ENCODE measurements at places on chromosomes 2 and 18.

DNA sequence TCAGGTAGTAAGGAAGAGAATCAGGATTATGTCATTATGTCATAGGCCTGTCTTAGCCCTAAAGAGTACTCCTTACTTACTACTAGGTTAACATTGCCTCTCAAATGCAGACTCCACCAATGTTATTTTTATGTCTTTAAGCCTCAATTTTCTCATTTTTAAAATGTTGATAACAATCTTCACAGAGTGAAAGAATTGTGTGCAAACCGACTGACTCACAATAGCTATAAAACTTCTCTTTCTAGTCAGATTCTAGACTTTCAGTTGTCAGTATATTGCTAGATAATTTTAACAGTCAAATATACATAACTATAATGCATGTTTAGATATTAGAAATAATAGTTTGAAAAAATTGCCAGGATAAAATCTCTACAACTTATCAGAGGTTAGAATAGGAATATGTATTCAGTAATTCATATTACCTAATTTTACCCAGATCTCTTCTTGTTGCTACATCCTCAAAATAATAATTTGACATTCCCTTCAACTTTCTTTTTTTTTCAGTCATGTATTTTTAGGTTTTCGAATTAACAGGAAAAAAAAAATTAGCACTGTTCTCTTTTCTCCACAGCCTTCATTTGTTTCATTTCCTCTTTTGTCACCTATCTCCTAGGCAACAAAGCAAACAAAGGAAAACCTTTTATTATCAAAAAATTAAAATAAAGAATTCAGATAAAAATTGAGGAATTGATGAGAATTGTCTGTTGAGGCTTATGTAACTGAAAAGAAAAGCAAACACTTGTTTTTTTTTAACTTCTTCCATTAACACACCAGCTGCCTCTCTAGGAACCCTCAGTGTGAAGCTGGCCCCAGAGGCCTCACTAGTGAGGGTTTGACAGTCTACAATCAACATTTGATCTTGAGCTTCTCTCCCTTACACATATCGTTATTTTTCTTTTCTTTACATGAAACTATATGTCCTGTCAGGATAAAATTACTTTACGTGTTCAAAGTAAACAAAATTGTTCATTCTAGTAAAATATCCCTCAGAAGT is 279.0 kb downstream of the CALCRL start:
- no peak for DNase-seq

- DNase-seq = no peak
Measured at GRCh38 chr2:16777123-16777870, 111.7 kb upstream of the CYRIA start.

DNA sequence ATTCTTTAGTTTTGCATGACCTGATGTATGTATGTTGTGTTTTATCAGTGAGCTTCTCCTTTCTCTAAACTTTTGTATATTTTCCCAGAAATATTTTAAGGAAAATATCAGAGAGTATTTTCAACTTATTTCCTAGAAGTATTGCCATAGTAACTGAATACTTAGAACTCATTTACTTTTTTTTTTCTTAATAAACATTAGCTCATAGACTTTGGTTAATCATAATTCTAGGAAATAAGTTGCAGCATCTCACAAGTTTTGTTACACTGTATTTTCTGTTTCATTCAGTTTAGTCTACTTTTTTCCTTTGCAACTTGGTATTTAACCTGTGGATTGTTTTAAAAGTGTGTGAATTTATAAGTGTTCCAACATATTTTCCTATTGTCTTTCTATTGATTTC is 27.5 kb downstream of the SMCHD1 start:
- DNase-seq = no peak

GRCh38 chr2:174705321-174705720 is 59.0 kb downstream of the CHRNA1 start:
- no peak for DNase-seq

DNA sequence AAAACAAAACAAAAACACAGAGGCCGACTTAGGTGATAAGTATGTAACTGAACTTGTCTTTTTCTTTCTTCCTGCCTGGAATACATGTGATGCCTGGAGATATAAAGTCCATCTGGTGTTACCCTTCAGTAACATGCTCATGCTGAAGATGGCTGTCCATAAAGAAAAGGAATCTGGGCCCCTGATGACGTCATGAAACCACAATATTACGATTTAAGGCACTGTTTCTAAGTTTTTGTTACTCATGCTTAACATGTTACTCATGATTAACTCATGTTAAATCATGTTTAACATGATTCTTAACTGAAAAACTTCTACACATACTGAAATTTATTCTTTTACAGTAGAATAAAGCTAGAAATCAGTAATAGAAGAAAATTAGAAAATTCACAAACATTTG is 49.0 kb downstream of the STRADB start:
- DNase-seq = no peak

DNA sequence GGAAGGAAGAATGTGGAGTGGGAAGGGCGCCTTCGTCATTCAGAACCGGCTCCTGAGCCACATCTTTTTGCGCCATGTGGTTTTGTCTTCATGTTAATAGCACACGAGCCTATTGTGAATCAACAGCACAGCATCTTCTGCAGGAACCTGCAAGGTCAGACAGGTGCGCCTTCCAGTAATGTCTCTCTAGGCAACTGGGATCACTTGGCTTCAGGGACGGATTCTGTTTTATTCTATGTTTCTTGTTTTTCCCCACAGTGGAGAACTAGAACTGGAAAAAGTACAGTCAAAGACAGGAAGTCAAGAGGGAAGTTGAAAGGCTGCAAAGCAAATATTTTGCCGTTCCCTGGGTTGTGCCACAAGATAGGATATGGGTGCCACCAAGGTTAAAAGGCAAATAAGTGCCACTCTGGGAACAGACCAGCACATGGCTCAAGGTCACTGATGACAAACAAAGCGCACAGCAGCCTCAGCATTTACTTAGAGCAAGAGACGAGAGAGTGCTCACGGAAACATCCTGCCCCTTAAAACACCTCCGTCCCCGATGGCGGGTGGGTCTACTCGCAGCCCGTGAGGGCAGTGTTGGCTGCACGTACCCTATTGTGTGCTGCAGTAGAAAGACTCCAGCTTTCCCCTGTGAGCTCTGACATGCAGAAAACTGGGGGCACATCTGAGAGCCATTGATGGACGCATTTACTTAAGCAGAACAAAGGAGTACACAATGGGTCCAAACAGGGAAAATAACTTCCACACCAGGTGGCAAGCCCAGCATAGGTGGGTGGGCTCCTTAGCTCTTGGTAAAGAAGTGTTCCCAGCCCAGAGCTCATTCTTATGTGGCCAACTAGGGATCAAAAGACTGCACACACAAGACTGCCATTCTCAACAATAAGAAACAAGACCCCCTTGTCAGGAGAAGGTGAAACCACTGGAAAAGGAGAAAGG is 107.2 kb upstream of the PARD3B start:
- DNase-seq = no peak

- no peak for DNase-seq
Measured at GRCh38 chr2:146037334-146037870, 1517.5 kb upstream of the ZEB2 start.

GRCh38 chr18:46759890-46760289 is 3.0 kb upstream of the ST8SIA5 start:
- DNase-seq = no peak

GRCh38 chr2:136932700-136933099 is 167.4 kb downstream of the THSD7B start:
- DNase-seq = no peak

DNA sequence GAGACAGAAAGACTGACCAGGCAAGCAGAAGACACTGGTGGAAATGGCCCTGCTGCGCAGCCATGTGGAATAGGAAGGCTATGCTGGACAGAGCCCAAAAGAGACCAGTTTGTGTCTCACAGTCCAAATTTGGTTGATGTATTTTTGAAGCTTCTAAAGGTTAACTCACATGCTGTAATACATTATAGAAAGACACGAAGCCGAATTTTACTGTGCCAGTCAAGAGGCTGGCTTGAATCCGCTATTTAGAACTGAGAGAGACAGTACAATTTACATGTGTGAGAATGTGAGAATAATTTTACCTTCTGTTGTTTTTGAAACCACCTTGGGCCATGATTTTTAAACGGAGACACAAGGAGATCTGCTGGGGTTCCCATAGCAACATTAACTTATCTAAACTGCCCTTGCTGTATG is 113.6 kb downstream of the METTL8 start:
- DNase-seq = no peak

DNA sequence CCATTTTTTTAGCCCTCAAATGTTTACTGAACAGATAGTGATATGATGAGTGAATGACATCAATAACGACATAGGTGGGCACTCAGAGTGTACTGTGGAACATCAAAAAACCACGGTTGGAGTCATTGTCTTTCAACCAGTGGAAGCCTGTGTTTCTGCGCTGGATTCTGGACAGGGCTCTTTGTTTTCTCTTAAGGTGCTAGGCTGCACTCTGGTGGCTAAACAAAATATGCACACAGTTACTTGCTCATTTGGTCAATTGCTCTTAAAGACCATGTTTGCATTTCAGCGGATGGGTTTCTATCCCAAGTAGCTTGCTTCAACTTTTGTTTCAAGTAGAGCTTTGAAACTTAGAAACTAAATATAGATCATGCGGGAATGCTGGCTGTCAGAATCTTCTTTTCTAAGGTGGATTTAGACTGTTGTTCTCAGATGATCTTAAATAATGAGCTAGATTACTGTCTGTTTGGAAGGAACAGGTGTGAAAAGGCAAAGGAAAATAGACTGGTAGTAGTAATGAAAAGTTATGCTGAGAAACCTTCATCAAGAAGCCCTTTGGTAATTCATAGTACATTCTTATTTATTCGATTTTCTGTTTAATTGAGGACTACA is 48.5 kb upstream of the LYPD6B start:
- peak; percentile 20 for DNase-seq

DNA sequence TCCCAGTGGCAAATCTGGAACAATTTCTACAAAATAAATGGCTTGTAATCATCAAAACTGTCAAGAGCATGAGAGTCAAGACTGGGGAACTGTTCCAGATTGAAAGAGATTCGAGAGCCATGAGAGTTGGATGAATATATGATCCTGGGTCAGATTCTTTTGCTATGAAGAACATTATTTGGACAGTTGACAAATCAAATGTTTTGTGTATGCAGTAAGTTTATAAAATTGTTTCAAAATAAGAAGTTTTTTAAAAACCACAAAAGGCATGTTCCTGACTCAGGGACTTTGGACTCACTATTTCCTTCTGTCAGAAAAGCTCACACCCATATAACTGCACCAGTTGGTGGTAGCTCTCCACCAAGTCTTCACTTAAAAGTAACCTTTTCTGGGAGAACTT is 38.5 kb downstream of the ROCK2 start:
- DNase-seq = no peak

DNA sequence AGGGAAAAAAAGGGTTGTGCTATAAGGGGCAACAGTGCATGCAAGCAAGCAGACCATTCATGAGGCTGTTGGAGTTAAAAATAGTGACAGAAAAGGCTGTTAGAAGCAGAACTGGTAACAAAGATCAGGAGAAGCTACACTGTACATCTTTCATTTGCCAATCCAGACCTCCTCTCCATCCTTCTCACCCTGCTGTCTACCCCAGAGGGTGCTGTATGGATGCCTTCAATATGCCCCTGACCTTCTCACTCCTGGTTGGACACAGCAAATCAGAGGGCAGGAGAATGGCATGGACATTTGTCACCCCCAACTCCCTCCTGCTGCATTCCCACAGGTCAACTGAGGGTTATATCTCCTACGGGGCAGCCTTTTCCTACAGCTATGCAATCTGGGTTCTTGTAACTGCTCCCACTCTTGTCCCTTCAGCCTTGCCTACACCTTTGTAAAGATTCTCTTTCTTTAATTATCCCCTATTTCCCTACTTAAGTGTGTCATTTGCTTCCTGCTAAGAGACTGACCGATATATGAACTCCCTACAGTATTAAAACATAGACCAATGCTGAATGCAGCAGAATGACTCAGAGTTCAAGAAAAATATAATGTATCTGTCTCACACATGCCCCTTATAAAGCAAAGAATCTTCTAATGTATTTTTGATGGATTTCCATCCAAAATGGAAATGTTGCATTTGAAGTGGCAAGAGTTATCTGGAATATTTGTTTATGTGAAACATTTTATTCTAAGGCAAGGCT is 169.2 kb upstream of the NCKAP5 start:
- DNase-seq = no peak

DNA sequence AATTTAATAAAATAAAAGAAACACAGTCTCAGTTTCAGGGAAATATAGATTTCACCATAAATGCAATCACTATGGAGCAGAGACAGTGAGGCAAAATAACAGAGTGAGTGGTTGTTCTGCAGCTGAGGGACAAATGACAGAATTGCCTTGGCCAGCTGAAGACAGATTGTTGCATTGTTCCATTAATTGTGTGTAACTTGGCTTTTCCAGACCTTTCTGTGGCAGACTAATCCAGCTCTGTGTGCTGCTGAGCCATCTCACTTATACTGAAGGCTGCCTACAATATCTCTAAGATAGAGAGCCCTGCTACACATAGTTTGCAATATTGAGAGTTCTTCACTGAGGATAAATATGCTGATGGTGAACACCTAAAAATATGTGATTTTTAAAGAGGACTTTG is 11.5 kb downstream of the LRRTM1 start:
- DNase-seq = no peak
